NCI-H1436 treated with DMSO at 0.1 percent for 48 hours (cell line): ENCODE measurements at places on chromosomes 6 and 20.

GRCh38 chr6:145349950-145350510, 385.3 kb downstream of the EPM2A start:
- no peak for DNase-seq

DNA sequence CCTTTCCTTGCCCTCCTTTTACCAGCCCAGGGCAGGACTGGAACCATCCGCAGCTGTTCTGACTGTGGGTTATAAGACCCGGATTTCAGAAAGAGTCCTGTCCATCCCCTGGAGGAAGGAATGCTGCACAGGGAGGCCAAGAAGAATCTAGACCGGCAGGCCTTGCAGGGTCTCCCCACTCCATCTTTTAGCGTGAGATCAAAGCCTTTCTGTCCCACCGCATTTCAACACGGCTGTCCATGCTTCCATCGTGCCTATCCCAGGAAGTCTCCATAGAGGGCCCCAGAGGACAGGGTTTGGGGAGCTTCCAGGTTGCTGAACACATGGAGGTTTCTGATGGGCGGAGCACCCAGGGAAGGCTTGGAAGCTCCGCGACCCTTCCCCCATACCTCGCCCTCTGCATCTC, 79.3 kb upstream of the AGPAT4 start:
- no peak for DNase-seq

DNA sequence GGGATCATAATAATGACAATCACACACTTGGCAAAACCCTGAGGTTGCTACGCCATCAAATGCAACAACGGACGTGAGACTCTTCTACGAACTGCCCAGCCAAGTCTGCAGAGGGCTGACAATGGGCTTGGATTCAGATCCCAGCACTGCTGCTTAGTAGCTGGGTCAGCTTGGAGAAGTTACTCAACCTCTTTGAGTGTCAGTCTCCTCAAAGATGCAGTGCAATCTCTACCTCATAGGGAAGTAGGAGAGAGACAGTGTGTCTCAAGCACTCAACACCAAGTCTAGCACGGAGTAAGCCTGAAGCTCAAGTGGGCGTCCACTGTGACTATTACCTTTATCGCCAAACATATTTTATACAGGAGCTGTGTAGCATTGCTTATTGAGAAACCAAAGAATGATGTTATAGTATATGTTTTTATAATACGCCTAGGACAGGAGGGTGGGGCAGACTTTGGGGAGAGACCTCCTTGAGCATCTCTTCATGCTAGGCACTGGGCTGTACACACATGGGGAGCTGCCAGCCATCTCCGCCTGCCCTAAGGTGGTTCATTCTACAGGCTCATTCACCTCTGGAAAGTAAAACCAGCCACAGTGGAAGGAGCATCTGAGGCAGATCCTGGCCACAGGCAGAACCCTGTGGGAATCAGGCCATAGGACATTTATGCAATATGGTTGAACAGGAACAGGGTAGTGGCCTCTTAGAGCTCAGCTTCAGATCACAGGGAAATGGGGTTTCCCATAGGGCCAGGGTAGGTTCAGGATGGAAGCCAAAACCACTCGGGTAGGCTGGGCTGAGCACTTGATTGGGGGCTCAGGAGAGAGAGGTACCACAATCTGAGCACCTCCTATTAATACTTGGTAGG, 160.2 kb downstream of the MRPL14 start:
- DNase-seq = no peak

DNA sequence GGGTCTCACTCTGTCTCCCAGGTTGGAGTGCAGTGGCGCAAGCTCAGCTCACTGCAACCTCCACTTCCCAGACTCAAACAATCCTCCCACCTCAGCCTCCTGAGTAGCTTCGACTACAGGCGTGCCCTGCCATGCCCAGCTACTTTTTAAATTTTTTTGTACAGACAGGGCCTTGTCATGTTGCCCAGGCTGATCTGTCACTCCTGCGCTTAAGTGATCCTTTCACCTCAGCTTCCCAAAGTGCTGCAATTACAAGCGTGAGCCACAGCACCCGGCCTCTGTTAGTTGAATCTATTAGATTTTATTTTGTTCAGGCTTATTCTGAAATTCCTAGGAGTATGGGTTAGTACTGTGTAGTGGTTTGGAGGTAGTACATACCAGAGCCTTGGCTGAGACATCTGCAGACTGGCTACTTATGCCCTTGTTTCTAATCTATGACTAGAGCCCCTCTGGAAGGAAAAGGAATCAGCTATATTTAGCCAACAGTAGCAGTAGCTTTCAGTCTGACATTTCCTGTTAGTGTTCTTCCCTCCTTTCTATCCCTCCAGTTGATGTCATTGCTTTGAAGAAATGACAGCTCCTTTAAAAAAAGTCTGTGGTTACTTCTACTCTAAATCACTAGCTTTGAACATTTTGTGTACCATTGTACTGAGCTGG, 74.4 kb downstream of the ITCH start:
- no peak for DNase-seq

DNA sequence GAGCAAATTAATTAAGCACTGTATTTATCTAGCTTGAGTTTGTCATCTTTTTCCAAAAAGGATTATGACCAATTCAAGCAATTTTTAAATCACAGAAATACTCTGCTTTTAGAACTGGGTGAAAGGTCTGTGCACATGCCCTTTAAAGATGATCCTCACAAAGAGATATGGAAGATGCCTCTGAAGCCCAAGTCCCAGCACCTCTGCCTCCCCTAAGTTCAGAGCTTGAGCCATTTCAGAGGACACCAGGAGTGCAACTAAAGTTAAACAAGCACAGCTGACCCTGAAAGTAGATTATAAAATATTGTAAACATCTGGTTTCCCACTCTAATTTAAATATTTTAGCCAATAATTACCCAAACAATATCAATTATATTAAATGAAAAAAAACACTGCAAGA, 139.5 kb upstream of the BEND6 start:
- DNase-seq = no peak

GRCh38 chr6:76790881-76791280, 672.4 kb downstream of the HTR1B start:
- DNase-seq = no peak

DNA sequence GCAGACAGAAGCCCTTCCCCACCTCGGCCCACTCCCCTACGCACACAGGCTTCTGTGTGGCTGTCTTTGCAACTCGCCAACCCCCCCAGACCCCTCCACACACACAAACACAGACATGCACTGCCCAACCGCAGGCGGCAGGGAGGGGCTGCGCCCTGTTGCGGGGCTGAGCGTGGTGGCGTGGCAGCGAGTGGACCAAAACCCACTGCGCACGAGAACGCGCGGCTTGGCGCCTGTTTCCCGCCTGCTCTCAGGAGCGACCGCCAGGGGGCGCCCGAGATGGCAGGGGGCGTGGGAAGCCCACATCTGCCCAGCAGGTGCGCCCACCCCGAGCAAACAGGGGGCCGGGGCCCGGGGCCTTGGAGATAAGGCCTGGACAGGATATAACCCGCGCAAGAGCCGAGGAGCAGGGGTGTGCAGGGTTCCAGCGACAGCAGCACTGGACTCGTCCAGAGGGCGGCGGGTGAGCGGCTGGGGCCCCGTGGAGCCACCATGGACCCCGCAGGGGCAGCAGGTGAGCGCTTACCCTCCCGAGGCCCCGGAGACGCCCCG, at the start of gene RBPJL:
Gene RBPJL (plus strand): TSS at position 410 of the 552 bp plus-strand sequence. CDS start 83 bp downstream, at position 493.
- no peak for DNase-seq

DNA sequence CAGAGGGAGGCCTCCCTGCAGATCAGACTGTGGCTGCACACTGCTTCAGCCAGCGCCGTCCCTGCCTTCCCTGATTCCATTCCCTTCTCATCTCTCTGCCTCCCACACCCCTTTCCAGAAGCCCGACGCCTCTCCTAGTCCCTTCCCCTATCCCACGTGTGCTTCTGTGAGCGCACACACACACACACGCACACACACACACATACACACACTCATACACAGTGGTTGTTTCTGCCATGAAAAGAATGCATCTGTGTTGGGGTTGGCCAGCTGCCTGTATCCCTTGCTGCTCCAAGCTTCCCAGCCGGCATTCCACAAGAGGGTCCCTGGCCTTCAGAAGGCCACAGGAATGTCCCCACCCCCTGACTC, 51.7 kb downstream of the MOCS1 start:
- no peak for DNase-seq

DNA sequence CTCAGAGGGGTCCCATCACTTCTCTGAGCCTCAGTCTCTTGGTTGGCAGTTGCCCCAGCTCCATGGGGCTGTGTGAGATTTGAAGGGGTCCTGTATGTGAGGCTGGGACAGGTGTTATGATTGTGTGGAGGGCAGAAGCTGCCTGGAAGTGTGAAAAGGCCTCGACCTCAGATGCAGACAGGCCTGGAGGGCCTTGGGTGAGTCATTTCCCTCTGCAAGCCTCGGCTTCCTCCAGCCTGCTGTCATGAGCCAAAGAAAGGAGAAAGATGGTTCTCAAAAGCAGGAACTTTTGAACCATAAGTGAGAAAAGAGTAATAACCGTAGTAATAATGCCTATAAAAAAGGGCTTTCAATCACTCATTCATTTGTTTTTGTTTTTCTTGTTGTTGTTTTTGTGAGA, 37.5 kb downstream of the SNAI1 start:
- DNase-seq = no peak

DNA sequence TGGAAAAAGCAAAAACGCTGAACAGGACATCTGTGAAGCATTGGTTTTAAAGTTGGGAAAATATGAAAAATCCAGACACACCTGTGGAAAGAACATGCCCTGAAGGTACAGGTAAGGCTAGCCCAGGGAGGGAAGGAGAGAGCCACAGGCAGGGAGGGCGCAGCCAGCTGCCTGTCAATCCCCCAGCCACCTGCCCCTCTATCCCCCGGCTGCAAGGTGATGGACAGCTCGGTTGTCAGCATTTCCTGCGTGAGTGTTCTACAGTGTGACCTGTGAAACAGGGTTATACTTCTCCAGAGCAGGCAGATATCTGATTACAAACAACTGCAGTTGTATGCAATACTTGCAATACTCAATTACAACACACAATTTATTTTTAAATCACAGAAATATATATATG, 358.1 kb downstream of the SMOC2 start:
- DNase-seq = no peak

DNA sequence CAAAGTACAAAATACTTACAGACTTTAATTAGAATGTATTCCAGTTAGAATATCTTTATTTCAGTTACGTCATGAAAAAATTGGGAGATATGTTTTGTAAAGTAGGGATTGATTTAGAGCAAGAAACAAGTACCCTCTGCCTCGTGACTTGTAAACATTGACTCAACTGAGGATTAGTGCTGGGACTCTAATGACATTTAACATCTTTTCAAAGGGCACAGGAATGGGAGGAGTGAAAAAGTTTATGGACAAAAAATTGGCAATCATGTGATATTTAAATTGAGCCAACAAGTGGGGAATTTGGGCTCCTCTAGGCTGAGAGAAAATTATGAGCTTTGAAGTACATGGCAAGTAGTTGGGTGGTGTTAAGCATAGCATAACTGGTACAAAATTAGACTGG, 25.3 kb downstream of the NKX2-4 start:
- no peak for DNase-seq

DNA sequence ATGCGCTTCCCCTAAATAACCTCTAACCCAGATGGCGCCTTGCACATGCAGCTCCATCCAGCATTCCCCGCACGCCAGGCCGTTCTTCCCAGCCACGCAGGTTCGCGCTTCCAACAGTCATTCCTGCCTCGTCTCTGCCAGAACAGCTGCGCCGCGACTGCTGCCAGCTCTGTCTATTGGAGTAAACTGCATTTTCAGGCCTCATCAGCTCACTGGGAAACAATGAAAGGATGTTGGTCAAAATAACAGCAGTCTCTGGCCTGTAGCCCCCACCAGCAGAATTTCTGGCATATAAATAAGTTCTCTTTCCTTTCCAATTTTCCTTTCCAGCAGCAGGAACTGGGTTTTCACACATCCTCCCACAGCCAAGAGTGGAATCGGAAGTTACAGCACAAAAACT, 14.6 kb downstream of the NRSN1 start:
- no peak for DNase-seq

DNA sequence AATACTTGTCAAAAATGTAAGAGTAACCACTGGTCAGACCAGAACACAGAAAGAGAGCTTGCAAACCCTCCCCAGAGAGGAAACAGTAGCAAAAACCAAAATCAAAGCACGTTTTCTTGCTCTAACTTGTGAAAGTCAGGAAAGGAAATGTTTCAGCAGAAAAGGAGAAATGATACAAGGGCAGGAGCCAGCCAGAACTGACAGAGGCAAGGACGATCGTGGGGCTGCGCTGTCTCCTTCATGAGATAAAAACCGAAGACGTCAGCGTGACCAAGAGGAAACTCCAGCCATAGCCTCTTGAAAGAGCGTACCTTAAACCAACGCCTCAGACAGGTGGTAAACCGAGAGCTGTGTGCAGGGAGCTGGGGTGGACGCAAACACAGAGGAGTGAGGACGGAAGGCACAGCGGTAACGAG, 27.5 kb downstream of the LAMA5 start:
- DNase-seq = no peak

DNA sequence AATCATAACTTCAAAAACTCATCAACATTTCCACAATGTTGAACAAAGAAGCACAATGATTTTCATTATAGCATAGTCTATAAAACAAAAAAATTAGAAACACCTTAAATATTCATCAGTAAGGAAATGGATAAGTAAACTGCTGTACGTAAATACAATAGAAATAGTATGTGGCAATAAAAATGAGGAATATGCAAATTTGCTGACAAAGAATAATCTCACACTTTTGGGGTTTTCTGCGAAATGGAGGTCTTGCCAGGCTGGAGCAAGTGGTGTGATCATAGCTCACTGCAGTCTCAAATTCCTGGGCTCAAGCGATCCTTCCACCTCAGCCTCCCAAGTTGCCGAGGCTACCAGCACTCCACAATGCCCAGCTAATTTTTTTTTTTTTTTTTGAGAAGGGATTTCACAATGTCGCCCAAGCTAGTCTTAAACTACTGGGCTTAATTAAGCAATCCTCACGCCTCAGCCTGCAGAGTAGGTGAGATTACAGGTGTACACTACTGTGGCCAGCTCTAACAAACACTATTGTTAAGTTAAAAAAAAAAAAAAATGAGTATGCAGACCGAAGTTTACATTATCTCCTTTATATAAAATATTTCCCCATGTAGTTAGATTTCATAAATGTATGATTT, 58.8 kb upstream of the SMIM28 start:
- no peak for DNase-seq

DNA sequence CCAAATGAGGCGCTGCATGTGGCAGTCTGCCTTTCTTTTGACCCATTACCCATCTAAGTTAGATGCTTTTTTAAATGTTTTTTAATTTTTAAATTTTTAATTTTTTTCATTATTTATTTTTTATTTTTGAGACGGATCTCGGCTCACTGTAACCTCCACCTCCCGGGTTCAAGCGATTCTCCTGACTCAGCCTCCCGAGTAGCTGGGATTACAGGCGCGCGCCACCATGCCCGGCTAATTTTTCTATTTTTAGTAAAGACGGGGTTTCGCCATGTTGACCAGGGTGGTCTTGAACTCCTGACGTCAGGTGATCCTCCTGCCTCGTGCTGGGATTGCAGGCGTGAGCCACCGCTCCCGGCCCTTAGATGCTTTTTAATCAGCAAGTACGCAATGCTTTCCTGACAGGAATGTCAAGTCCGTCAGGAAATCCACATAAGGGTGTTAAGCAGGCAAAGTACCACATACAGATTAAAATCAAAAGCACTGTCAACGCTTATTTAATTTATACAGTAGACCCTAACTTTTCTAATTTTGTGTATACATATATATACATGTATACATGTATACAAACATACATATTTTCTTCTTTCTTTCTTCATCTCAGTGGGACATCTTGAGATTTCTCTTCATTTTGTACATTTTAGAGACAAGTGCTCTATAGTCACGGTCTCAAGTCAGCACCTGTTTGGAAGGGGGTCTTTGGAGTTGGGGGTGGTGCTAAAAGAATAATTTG, 995 bp upstream of the GSTA4 start:
- DNase-seq = no peak

- no peak for DNase-seq
Measured at GRCh38 chr20:5586720-5587119, 163.5 kb upstream of the SHLD1 start.

- no peak for DNase-seq
Measured at GRCh38 chr20:48209102-48209501, 423.8 kb upstream of the SULF2 start.
